Activated CD8-positive, alpha-beta memory T cell treated with anti-CD3 and anti-CD28 coated beads for 48 hours (primary cell): ENCODE measurements at places on chromosomes 1 and 21.
A peak's percentile ranks its signal among the peaks of the same experiment; 100 is the strongest.

- DNase-seq = no peak
Measured at GRCh38 chr1:228974273-228974672, 239.0 kb downstream of the RHOU start.

DNA sequence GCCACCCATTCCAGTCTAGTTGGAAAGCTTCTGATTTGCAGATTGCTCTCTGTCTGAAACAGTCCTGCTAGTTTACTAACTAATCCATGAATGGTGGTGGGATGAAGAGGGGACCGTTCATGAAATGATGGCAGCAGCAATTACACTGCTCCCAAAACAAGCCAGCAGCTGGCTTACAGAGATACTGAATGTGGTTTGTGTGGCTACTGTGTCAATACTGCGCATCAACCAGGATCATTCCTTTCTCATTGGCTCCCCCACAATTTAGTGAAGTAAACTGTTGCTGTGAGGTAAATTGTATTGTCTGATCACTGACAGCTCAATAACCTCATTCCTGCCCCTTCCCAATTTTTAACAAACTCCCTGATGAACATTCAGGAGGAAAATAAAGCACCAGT is 191.3 kb upstream of the LMO4 start:
- DNase-seq = no peak

- no peak for DNase-seq
Measured at GRCh38 chr1:230262867-230263567, 163.1 kb downstream of the PGBD5 start.

DNA sequence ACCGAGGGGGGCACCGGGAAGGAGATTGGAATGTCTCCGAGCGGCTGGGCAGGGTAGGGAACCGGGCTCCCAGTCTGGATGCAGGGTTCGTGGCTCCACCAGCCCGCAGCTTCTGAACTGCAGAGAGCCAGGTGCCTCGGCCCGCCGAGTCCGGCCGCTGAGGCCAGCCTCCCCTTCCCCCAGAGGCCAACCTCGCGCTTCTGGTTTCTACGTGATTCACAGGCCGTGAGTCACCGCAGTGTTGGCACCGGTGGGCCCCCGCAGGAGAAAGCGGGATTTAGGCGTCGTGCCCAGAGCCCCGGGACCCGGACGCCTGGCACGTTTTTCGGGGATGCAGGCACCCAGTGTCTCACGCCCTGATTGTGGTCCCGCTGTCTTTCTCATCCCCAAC is 458 bp downstream of the CRABP2 start:
- DNase-seq = no peak

DNA sequence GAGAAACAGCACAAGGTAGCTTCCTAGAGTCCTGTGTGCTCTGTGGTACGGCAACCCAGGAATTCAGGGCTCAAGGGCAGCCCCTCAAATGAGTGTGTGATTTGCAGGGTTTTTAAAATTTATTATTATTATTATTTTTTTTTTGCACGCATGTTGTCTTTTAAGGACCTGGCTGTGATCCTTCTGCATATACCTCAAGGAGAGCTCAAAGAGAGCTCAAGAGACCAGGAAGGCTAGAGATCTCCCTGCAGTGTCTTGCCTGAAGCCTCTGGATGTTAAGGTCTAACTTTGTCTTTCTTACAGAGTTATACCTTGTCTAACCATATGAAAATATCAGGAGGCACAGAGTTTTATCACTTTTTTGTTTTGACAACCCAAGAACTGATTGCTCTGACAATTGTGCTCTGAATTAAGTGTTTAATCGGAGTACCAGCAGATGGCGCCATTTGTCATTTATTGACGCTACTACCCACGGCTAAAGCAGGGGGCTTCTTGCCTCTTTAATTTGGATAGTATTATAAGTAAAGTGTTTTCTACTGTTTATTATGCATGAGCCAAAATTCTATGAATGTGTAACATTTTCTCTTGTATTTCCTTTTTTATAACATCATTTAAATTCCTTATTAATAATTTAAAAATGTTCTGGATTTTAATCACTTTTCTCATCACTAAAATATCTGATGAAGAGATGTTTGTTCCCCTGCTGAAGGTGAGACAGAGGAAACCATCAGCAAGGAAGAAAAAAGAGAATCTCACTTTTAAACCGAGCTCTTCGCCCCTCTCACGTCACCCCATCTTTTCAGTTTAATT is 35.8 kb upstream of the LMO4 start:
- DNase-seq = peak; percentile 44

DNA sequence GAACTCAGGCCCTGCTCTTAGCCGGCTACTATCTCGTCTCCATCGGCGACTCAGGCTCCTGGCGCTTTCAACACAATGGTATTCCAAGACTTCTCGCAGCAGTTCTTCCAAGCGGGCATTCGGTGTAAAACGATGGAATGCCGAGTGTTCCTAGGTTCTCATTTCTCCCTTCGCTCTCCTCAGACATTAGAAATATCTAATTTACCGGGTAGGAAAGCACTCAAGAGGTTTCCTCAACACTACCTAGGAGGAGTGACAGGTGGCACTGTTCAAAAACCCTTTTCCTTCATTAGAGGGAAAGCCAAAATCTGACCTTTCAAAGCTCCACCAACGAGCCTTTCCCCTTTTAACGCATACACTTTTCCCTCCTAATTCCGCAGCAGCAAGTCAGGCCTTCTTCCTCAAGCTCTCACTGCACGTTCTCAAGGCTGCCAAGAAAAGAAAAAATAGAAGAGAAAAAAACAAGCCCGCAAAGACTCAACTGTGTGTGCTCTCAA is 601 bp downstream of the UBE2G2 start:
- DNase-seq = no peak

GRCh38 chr1:47232187-47232874 is at the start of gene TAL1:
Gene TAL1 (minus strand): TSS chr1:47232225. CDS start chr1:47225888, 6,337 bp downstream.
- DNase-seq = no peak

- DNase-seq = no peak
Measured at GRCh38 chr1:191145834-191146233, 668.2 kb upstream of the BRINP3 start.

- DNase-seq = no peak
Measured at GRCh38 chr1:15843826-15844572, 3.5 kb upstream of the SPEN start.

GRCh38 chr1:156889802-156890580 is 3.5 kb upstream of the PEAR1 start:
- DNase-seq = peak; percentile 41

- DNase-seq = no peak
Measured at GRCh38 chr1:62728963-62729362, 40.8 kb upstream of the DOCK7 start.

- DNase-seq = no peak
Measured at GRCh38 chr1:231626535-231626950, at the start of gene DISC1. Gene DISC1 (plus strand): TSS chr1:231626790. CDS start chr1:231626868, 78 bp downstream.

DNA sequence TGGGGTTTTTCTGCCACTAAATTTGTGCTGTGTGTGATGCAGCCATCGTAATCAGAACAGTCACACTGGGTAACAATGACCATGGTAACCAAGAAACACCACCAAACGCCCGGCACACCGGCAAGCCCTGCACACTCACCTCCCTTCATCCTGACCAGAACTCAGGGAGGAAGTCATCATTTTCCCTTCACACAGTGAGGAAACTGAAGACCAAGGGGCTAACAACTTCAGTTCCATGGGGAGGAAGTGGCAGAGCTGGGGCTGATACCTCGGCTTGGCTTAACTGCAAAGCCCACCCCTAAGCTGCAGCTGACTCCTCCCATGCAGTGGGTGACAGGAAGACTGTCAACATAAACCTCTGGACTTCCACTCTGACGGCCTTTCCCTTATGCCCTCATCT is 69.3 kb upstream of the BCAR3 start:
- no peak for DNase-seq

DNA sequence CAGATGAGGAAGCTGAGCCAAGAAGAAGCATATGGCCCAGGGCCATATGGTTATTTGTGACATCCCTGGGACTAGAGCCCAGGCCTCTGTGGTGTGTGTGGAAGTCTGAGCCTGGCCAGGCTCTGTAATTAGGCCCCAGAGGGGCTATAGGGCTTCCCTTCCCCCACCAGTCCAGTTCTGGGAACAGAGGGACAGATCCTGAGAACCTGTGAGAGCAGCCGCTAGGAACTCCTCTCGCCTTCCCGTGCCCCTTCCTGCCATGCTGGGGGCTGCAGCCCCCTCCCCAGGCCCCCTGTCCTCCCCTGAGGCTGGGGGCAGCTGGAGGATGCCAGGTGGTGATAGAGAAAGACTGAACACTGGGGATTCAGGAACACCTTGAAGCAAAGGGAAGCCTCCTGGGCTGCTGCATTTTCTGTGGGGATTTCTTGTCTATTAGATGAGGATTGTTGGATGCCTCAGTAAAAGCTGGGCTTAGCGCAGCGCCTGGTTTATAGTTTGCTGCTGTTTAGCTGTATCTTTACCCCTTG is 33.3 kb downstream of the COQ8A start:
- no peak for DNase-seq

- no peak for DNase-seq
Measured at GRCh38 chr1:215273838-215274516, 191.4 kb downstream of the KCNK2 start.

DNA sequence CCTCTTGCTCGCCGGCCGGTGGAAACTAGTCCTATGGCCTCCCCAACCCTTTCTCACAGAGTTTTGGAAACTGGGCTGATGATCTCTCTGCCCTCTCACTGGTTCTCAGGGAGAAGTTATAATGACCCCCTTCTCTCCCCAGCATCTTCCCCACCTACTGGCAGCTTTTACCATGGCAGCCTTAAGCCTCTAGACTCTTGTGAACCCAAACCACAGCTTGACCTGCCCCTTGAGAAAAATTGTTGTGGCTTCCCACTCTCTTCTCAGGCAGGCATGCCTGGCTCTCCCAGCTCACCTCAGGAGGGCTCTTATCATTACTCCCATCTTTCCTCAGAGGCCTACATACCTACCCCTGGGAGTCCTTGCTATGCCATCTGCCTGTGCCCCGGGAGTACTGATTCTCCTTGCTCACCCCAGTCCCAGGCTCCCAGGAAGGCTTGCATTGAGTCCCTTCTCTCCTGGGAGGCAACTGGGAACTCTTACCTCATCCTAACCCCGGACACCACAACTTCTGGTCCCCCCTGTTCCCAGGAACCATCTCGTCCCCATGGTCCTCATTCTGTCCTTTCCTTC is 1.6 kb downstream of the NSUN4 start:
- DNase-seq = no peak

DNA sequence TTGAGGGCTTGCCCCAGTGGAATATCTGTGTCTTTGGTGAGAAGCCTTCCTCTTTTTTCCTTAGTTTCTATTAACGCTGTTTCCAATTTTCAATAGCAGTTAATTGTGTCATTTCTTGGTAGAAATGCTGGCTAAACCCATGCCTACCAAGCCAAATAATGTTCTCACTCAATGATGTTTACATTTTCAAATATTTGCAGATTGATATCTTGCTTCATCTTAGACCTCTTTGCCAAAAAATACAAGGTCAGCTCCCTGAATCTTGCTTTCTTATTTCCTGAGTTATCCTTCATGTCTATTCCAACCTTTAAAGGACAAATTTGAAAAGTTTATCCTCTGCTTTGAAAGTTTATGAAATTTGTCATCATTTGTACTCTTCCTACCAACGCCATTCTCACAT is 5.1 kb downstream of the KCNJ15 start:
- DNase-seq = no peak

- no peak for DNase-seq
Measured at GRCh38 chr1:15303935-15304334, 56.9 kb downstream of the FHAD1 start.

GRCh38 chr1:93255222-93256079 is 74.9 kb downstream of the CCDC18 start:
- no peak for DNase-seq

GRCh38 chr1:74505928-74506710 is 6.3 kb downstream of the LRRC53 start:
- no peak for DNase-seq

- DNase-seq = no peak
Measured at GRCh38 chr1:1618396-1619068, 3.2 kb downstream of the MIB2 start.

DNA sequence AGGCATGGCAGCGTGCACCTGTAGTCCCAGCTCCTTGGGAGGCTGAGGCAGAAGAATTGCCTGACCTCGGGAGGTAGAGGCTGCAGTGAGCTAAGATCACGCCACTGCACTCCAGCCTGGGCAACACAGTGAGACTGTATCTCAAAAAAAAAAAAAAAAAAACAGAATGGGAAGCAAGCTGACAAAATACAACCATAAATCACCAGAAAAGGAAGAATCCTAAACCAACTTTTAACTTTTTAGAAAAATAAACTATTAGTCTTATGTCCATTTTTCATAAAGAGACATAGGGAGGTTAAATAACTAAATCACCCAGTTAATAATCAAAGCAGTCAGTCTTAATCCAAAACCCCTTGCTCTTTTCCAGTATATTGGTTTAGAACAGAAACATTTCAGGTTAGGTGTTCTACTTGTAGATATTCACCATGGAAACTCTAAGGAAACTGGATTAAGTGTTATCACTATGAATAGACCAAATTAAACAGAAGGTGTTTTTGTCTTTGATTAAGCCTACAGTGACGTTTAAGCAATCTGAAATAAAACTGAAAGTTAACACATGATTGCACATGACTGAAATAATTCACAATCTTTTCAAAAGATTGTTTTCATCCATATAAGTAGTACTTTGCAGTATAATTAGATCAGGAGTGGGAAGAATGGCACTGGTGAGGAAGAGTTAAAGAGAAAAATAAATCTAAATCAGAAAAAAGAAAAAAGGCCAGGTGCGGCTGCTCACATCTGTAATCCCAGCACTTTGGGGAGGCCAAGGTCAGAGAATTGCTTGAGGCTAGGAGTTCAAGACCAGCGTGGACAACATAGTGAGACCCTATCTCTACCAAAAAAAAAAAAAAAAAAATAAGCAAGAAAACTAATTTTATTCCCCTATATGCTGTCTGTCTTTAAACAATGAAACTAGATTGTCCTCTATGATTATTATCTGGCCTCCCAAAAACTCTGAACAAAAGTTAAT is 9.6 kb downstream of the CDC42BPA start:
- DNase-seq = no peak

DNA sequence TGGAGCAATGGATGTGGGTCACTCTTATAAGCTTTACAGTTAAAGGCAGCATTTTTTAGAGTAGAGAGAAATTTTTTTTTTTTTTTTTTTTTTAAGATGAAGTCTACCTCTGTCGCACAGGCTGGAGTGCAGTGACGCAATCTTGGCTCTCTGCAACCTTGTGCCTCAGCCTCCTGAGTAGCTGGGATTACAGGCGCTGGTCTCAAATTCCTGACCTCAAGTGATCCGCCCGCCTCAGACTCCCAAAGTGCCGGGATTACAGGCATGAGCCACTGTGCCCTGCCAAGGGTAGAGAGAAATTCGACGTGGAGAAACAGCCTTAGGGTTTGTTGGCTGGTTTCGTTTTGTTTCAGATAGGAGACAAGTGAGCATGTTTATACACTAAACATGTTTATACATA is 594.2 kb upstream of the ADAMTS5 start:
- no peak for DNase-seq

GRCh38 chr1:175750366-175751071 is 7.1 kb upstream of the TNR start:
- DNase-seq = no peak

- DNase-seq = no peak
Measured at GRCh38 chr1:25031601-25031965, 101.5 kb upstream of the RUNX3 start.

- DNase-seq = no peak
Measured at GRCh38 chr1:187471555-187471954, 642.8 kb downstream of the PLA2G4A start.
